NAMALWA (cell line): ENCODE measurements at places on chromosomes 4 and X.

GRCh38 chrX:67693928-67694327 lies 150.1 kb downstream of the AR start:
- no peak for DNase-seq

DNA sequence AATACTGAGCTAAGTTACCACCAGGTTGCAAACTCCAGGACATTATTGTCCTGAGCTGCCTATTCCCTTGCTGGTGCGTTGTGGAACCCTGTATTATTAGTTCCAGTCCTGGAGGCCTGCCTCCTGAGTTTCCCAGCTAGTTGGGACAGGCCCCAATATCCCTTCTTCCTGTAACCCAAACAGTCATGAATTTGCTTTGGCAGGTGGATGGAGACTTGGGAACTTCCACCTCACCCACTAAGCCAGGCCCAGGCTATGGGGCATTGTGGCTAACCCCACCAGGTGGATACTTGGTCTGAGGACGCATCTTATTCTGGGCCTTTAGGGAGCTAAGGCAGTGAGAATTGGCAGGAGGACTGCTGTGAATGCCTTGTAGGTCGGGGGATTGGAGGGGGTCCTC lies 5.0 kb downstream of the RBM3 start:
- DNase-seq, result no peak

DNA sequence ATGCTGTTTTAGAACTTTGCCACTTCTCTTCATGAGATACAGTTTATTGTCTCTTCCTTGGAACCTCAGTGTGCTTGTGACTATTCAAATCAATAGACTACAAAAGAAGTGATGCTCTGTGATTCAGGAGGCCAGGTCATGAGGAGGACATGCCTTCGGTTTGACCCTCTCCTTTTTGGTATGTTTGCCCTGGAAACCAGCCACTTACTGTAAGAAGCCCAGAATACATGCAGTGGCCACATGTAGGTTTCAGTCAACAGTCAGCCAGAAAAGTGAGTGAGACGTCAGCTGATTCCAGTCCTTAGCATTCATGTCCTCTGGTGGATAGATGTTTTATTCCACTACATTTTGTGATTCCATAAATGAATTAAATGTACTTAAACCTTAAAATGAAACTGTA lies 328.7 kb downstream of the PCDH18 start:
- DNase-seq, result no peak

- no peak for DNase-seq
These were observed at the start of gene ITM2A for GRCh38 chrX:79366873-79367749. ITM2A (minus strand) TSS chrX:79367334; CDS start chrX:79367215, 119 bp downstream.

GRCh38 chr4:8722556-8722955 lies 130.0 kb downstream of the CPZ start:
- DNase-seq, result no peak

DNA sequence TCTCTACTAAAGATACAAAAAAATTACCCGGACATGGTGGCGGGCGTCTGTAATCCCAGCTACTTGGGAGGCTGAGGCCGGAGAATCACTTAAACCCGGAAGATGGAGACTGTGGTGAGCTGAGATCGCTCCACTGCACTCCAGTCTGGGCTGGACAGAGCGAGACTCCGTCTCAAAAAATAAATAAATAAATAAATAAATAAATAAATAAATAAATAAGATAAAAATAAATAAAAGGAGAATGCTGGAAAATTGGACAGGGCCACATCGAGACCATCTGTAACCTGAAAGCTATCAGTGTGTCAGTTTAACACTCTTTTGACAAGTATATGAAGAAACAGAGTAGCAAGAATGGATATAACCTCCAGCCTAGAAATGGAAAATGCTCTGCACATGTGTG lies 15.7 kb upstream of the FAT1 start:
- DNase-seq, result no peak

- no peak for DNase-seq
These were observed 81.4 kb upstream of the GPR34 start for GRCh38 chrX:41607264-41607832.

- DNase-seq, result peak; percentile 30
These were observed 92.2 kb upstream of the GPR34 start for GRCh38 chrX:41596596-41596995.
